ENCODE measurements at places on chromosomes 2 and 18.

GRCh38 chr2:112725545-112726457, 5.0 kb downstream of the NT5DC4 start:
- no peak for DNase-seq

DNA sequence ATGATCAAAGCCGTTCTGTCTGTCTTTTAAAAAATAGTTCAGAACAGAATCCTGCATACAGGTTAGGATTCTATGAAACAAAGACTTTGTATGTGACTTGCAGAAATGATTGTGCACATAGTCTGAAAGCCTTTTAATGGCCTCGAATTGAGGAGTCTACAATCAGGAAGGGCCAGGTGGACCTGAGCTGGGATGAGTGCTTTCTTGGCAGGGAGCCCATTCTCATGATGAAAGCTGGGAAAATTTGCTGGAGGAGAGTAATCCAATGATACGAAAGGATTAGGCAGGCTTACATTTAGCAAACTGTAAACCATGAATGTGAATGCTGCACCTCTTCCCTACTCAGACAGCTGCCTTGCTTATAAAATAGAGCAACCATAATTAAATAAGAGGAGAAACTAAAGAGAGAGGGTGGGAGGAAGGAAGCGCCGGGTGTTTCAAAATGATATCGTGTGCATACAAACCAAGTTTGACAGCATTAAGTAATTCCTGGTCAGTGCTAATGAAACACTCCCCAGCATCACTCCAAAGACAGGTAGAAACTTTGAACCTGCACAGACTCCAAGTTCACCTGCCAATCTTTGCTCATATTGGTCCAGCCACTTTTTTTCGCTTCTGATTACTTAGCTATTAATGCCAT, 23.7 kb upstream of the CXCR4 start:
- no peak for DNase-seq

GRCh38 chr2:66866331-66867062, 431.6 kb downstream of the MEIS1 start:
- no peak for DNase-seq

- no peak for DNase-seq
Measured at GRCh38 chr18:7592305-7593071, 25.4 kb downstream of the PTPRM start.

DNA sequence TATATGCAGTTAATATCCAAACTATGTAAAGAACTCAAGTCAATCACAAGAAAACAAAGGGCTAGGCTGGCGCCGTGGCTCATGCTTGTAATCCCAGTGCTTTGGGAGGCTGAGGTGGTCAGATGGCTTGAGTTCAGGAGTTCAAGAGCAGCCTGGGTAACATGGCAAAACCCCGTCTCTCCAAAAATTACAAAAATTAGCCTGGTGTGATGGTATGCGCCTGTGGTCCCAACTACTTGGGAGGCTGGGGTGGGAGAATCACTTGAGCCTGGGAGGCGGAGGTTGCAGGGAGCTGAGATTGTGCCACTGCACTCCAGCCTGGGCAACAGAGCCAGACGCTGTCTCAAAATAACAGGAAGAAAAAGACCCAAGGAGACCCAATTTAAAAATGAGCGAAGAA, 91.9 kb upstream of the ALKAL2 start:
- DNase-seq, result no peak

GRCh38 chr2:105653302-105653701, 91.4 kb upstream of the NCK2 start:
- no peak for DNase-seq

DNA sequence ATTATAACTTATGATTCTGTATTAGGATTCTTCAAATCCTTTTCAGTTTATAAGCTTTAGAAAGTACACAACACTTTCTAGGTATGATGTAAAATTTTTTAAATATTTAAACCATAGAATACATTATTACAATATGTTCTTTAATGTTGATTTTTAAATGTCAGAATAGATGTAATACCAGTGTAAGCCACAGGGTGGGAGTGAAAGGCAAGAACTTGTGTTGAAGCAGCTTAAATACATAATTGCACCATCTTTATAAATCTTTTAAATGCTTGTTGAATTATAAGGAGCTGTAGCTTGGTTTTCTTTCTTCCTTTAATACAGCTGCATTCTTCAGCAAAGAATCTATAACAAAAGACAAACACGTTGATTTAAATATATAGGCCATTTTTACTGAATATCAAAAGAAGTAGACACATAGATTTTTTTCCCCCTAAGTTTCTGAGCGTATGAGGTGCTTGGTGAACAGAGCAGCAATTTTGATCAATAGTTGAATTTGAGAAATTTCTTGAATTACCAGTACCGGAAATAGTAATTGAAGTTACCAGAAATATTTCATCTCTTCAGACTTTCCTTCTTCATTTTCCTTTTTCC, 63.0 kb downstream of the TANK start:
- no peak for DNase-seq

DNA sequence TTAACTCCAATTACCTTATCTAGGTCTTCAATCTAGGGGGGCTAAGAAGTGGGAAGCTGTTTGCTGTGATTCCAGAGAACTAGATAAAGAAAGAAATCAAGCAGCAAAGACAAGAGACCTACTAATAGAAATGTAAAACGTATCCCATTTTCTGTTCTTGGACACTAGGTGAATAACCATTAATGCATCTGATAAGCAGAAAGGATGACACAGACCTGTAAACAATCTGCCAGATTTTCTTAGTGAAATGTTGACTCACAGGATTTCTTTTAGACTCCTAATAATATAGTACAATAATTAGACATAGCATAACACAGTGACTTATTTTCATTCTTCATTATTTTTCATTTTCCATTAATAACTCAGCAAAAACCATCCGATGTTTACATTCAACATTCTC, 1.3 kb downstream of the WDR35 start:
- DNase-seq, result no peak

GRCh38 chr2:195956725-195957124, 111.9 kb downstream of the DNAH7 start:
- DNase-seq, result no peak

DNA sequence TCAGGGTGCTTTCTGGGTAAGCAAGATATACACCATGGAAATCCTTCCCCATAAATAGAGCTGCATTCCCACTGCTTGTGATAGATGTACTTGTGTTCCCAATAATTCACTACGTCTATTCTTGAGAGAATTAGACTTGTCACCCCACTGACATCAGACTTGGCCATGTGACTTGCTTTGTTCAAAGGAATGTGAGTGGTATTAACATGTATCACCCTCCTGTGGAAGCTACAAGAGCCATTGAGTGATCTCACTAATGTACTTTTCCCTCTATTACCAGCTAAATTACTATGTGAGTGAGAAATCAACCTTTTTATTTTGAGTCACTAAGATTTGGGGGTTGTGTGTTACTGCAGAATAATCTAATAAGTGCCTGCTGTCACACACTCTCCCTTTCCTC, 176.0 kb downstream of the CCDC178 start:
- no peak for DNase-seq
